ENCODE measurements at places on chromosomes 16 and 17.

- no peak for DNase-seq
These were observed 3.4 kb upstream of the TM4SF5 start for GRCh38 chr17:4768298-4768697.

DNA sequence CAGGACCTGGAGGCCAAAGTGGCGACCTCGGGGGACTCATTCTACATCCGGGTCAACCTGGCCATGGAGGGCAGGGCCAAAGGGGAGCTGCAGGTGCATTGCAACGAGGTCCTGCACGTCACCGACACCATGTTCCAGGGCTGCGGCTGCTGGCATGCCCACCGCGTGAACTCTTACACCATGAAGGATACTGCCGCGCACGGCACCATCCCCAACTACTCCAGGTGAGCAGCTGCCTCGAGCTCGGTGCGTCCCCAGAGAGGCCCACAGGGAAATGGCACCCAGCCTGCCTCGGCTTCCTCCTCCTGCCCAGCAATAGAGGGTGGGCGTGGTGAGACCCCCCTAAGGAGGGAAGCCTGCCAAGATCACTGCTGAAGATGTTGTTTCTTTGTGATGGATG is 17.9 kb downstream of the SGSH start:
- DNase-seq: no peak

- no peak for DNase-seq
These were observed 11.0 kb downstream of the C1QTNF1 start for GRCh38 chr17:79034931-79035485.

DNA sequence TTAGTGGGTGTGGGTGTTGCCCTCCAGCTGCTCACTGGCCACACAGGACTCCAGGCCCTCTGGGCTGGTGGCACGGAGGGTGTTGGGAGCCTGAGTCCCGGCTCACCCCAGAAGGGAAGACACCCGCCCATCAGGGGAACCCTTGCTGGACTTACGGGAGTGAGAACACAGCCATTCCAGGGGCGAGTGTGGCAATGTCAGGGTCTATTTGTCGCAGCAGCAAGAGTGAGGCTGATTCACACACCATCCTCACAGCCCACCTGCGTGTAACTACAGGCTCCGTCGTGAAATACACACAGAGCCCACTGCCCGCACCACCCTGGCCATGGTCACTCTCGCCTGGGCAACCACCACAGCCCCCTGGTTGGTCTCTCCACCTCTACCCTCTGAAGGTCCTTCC is 17.8 kb upstream of the AATK start:
- DNase-seq: no peak

- DNase-seq: no peak
These were observed 31.7 kb downstream of the TOM1L2 start for GRCh38 chr17:17940441-17940911.

DNA sequence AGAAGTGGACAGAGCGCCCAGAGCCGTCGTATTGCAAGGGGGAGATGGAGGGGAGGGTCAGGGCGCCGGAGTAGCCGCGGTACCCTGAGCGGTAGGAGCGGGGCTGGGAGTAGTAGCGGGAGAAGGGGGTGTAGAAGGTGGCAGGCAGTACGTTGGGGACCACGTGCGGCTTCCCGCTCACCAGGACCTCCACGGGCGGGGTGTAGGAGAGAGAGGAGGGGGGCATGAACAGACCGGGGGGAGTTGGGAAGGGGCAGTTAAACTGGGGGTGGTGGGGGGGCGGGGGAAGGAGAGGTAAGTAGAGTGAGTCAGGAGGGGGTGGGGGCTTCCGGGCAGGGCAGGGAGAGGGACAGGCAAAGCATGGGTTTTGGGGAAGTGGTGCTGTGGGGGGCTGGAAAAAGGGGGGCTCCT is 16.8 kb downstream of the ST6GALNAC2 start:
- DNase-seq: no peak

- no peak for DNase-seq
These were observed 346.0 kb downstream of the PMP22 start for GRCh38 chr17:14919094-14919493.

DNA sequence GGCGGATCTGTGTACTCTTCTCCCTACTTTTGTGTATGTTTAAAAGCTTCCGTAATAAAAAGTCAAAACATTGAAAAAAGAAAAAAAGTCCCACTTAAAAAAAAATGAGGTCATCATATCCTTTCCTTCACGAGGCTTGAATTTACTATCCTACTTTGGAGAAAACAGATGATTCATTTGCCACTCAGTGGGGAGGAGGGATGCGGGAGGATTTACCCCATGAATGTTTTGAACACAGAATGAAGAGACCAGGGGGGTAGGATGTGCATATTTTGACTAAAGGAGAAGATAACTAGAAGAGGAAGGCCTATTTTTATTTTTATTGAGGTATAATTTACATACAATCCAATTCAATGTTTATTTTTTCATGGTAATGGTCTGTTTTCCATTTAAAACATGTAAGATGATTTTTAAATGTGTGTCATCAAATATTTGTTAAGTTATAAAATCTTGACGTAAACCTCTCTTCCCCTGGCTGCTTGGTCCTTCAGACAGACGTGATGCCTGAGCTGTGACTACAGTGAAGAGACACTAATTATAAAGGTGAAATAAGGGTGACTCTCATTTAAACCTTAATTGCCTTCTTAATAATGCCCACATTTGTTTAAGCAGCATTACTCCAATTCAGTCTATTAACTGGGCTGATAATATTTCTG is 135.4 kb upstream of the AXIN2 start:
- DNase-seq: no peak

DNA sequence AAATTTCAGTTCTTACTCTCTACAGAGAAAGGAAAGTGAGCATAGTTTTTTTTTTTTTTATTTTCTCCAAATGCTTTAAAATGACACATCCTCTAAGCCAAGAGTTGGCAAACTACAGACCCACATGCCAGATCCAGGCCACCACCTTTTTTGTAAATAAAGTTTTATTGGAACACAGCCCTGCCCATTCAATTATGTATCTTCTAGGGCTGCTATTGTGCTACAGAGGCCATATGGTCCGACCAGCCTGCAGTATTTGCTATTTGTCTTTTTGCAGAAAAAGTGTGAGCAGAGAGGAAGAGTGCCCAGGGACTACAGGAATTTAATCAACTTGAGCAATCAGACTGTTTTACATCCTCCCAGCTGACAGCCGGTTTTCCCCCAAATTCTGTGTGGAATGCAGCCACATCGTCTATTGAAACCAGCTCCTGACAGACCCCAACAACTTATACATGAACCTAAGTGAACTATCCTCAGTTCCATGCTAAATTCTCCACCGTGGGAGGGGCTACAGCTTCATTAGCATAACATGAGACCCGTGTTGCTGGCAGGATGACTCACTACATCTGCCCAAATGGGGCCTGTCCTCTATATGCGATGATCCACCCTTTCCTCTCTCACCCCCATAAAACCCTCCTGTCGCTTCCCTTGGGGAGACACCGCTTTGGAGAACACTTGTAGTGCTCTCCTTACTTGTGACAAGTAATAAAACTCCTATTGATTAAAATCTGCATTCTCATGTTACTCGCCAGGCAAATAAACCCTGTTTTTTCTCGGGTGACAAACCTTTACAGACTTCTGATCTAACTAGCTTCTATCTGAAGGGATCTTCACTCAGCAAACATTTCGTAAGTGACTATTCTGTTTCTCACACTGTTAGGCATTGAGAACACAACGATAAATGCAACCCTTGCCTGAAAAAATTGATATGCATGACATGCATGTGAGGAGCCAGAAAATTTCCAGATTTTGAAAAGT is 149.4 kb upstream of the HS3ST3A1 start:
- no peak for DNase-seq

DNA sequence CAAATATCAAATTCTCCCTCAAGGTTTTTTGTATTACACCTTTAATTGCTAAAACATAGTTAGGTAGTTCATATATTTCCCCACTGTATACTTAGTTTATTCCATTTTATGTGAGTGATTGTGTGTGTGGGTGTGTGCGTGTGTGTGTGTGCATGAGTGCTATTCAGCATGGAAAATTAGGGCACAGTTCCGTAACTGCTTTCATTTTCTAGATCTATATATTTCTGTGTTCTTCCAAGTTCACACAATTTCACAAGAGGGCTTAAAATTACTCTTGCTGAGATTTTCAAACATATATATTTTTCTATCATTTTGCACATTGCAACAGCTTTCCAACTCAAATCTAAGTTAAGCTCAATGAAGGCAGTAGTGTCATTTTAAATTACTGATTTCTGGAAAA is 782.9 kb upstream of the SOX9 start:
- DNase-seq: no peak
